ENCODE measurements at places on chromosomes 3 and 15. TPM values are rescaled to one million over a fixed set of nuclear protein-coding genes. Genes with fewer than 3 reads are reported as not detected.

- DNase-seq, result no peak
These were observed 16.7 kb upstream of the CRTC3 start for GRCh38 chr15:90512981-90513380.

GRCh38 chr3:172065967-172066762, 26.8 kb downstream of the FNDC3B start:
- DNase-seq, result peak; percentile 85

- no peak for DNase-seq
These were observed 156.7 kb downstream of the DIPK2A start for GRCh38 chr3:144128108-144128892.

DNA sequence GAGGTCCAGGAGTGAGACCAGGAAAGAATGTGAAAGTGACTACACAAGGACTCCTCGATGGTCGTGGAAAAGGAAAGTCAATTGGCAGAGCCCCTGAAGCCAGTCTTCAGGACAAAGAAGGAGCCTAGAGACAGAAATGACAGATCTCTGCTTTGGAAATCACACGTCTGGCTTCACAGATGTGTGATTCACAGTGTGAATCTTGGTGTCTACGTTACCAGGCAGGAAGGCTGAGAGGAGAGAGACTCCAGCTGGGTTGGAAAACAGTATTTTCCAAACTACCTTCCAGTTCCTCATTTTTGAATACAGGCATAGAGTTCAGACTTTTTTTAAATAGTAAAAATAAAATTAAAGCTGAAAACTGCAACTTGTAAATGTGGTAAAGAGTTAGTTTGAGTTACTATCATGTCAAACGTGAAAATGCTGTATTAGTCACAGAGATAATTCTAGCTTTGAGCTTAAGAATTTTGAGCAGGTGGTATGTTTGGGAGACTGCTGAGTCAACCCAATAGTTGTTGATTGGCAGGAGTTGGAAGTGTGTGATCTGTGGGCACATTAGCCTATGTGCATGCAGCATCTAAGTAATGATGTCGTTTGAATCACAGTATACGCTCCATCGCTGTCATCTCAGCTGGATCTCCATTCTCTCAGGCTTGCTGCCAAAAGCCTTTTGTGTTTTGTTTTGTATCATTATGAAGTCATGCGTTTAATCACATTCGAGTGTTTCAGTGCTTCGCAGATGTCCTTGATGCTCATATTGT, 6.0 kb downstream of the CCR2 start:
- peak; percentile 28 for DNase-seq

DNA sequence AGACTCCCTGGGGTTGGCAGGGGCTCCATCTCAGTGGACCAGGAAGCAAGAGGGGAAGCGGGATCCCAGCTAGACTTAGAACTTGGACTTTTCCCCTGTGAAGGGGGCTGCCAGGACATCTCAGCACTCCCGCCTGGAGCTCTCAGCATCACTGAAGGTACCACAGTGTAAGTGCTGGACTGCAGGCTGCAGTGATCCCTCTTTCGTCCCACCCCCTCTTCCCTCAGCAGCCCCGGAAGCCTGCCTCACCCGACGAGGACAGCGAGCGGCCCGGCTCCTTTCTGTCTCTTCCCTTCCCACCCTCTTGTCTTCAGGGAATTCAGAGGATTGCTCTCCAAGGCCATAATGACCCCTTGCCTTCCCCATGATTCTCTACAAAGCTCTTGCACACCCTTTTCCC, 94.4 kb downstream of the ANP32A start:
- DNase-seq, result no peak

- no peak for DNase-seq
These were observed 4.2 kb upstream of the PLEKHO2 start for GRCh38 chr15:64837502-64837901.

DNA sequence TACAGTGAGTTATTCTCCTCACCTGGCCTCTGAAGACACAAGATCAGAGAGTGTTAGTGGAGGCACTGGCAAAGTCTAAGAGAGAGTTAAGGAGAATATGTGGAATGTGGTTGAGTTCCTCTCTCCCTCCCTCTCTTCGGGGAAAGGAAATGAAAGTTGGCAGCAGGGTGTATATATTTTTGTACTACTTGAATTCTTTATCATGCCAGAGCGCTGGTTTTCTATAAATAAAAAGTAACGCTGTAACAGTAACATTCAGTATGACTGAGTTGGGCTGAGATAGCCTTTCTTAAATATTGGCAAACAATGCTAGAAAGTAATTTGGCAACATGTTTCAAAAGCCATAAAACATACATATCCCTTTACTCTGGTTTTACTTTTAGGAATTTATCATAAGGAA, 77.5 kb upstream of the TNFAIP8L3 start:
- peak; percentile 11 for DNase-seq

- no peak for DNase-seq
These were observed 949 bp upstream of the RFC4 start for GRCh38 chr3:186807231-186807630.

DNA sequence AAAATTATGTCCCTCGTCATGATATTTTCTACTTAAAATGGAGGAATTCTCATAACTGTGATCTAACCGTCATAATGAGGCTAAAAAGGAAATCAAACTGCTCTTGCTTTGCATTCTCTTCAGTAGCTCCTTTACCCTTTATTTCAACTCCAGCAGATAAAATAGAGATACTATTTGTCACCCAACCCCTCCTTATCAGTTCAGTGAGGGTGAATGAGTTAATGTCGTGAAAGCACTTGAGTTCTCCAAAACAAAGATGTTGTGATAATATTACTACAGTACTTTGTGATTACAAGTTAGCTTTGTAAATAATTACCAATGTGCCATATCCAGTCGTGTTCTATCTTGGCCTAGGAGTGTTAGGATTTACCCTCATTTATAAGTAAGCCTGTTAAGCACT, 63.4 kb upstream of the ANKRD28 start:
- no peak for DNase-seq

GRCh38 chr3:111080413-111080812, 8.8 kb downstream of the NECTIN3 start:
- peak; percentile 70 for DNase-seq

PLS1 gene
- total RNA-seq, result 1.6 TPM

PLSCR2 gene
- not detected for total RNA-seq

CLDN11 gene
- total RNA-seq, result 411 TPM

SLC9A9 gene
- total RNA-seq, result 2.9 TPM

SCAMP5 gene
- 0.43 TPM for total RNA-seq

GCSAM gene
- not detected for total RNA-seq

CP gene
- not detected for total RNA-seq

BNC1 gene
- 5.2 TPM for total RNA-seq

All from fibroblast of villous mesenchyme (primary cell).